ENCODE measurements at places on chromosomes 7 and 10. TPM values are rescaled to one million over a fixed set of nuclear protein-coding genes. Genes with fewer than 3 reads are reported as not detected.

DNA sequence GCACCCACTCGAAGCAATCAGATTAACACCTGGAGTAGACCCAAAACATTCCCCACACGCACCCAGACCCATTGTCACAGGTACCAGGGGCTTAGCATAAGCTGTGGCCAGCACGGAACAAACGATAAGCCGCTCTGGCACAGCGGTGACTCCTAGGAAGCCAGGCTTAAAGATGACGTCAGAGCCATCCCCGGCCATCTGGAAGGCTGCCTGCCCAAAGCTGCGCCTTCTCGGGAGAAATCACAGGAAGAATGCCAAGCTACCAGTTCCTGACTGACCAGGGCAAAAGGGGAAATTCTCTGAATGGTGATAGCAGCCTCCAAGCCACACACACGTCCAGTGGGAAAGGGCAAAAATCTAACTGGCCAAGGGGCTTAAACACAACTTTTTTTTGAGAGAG, 13.0 kb upstream of the WIPI2 start:
- H3K27me3 ChIP-seq, result no peaks in the 10 kb centered on the region
- no peak overlapping the region for H3K27ac ChIP-seq
- H3K4me3 ChIP-seq, result no peak overlapping the region

DNA sequence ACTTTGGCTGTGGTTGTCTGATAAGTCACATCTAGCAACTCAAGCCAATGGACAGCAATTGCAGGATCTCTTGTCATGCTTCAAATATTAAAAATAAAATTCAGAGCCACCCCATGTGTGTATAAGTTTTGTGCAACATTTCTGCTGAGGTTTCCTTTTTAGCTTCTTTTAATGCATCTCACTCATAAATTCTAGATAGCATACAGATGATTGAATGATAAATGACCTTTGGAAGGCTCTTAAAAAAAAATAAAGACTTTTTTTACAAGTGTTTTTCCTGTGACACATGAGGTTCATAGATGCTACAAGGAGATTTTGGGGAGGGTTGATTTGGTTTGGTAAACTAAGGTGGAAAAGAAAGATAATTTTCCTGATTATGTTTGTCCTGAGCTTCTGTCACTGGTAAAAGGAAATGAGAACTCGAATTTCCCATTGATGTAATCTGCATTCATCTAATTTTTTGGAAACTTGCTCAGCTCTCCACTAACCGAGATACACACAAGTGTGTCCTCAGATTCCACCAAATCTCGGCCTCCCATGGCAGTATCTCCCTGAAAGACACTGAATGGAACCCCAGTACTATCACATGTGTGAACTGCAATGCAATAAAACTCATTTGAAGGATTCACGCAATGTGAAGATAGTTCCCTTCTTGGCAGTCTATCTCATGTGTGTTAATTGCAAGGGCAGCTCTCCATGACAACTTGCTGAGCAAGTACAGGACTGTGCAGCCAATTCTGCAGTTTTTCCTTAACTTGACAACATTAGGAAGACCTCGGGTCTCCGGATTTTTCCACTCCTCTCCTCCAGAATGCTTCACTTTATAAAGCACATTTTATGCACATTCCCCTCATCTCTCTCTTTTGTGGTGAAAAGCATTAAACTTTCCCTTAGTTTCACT, 185.4 kb upstream of the PFKP start:
- H3K4me3 ChIP-seq, result peak overlapping the region; percentile 37
- peak; percentile 89 for DNase-seq
- peak overlapping the region; percentile 99 for H3K27ac ChIP-seq

DNA sequence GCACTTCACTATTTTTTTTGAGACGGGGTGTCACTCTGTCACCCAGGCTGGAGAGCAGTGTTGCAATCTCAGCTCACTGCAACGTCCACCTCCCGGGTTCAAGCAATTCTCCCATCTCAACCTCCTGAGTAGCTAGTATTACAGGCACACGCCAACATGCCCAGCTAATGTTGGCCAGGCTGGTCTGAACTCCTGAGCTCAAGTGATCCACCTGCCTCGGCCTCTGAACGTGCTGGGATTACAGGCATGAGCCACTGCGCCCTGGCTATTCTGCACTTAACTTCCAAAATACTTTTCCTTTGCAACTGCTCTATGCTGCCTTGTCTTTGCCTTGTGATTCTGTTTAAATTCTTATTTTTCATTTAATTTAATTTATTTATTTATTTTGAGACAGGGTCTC, 67.0 kb upstream of the ZNF479 start:
- H3K36me3 ChIP-seq, result no peaks in the 10 kb centered on the region
- no peak overlapping the region for H3K4me3 ChIP-seq
- no peak overlapping the region for H3K27ac ChIP-seq
- H3K27me3 ChIP-seq, result no peaks in the 10 kb centered on the region
- H3K4me1 ChIP-seq, result no peaks in the 10 kb centered on the region

DNA sequence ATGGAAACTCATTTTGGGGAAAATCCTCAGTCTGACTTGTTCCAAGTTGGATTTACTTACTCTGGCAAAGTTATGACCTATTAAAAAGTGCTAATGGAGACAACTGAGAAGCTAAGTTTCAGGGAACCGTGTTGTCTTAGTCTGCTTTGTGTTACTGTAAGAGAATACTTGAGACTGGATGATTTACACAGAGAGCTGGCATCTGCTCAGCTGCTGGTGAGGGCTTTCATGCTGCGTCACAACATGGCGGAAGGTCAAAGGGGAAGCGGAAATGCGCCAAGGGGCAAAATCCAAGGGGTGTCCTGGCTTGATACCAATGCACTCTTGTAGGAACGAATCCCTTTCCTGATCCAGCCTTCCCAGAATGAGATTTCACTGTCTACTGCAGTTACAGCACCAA, 46.4 kb downstream of the MTURN start:
- H3K27ac ChIP-seq, result peak overlapping the region; percentile 92
- peaks cover 75% of the 10 kb centered on the region for H3K4me1 ChIP-seq
- DNase-seq, result no peak
- H3K4me3 ChIP-seq, result no peak overlapping the region

- H3K4me3 ChIP-seq, result no peak overlapping the region
- no peaks in the 10 kb centered on the region for H3K4me1 ChIP-seq
- DNase-seq, result no peak
- no peak overlapping the region for H3K27ac ChIP-seq
- no peaks in the 10 kb centered on the region for H3K27me3 ChIP-seq
These were observed 274.3 kb upstream of the PODXL start for GRCh38 chr7:131830681-131831080.

DNA sequence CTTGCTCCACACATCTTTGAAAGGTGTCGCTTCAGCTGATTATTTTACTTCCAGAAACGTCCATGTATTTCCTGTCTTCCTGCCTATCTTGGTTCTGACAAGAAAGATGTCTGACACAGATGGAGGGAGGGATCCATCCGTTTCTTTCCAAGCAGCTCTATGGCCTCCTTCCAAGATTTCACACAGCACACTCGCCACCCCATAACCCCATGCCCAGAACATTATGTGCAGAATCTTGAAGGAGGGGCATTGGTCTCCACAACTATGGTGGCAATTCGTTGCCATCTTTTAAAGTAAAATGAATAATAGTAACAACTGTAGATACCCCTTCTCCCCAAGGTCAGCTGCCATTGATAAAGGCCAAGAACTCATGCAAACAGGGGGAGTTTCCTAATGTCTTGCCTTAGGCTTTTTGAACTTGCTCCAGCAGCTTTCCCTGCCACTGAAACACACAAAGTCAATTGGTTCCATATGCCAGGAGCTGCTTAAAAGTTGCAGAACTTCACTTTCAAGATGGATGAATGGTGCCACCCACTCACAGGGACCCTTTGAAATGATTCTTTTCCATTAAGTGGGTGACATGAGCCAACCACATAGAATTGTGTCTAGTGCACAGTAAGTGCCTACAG, 60.0 kb downstream of the VSTM4 start:
- no peaks in the 10 kb centered on the region for H3K36me3 ChIP-seq
- H3K4me1 ChIP-seq, result peaks cover 5% of the 10 kb centered on the region
- no peak overlapping the region for H3K4me3 ChIP-seq
- H3K27me3 ChIP-seq, result no peaks in the 10 kb centered on the region
- H3K27ac ChIP-seq, result no peak overlapping the region

DNA sequence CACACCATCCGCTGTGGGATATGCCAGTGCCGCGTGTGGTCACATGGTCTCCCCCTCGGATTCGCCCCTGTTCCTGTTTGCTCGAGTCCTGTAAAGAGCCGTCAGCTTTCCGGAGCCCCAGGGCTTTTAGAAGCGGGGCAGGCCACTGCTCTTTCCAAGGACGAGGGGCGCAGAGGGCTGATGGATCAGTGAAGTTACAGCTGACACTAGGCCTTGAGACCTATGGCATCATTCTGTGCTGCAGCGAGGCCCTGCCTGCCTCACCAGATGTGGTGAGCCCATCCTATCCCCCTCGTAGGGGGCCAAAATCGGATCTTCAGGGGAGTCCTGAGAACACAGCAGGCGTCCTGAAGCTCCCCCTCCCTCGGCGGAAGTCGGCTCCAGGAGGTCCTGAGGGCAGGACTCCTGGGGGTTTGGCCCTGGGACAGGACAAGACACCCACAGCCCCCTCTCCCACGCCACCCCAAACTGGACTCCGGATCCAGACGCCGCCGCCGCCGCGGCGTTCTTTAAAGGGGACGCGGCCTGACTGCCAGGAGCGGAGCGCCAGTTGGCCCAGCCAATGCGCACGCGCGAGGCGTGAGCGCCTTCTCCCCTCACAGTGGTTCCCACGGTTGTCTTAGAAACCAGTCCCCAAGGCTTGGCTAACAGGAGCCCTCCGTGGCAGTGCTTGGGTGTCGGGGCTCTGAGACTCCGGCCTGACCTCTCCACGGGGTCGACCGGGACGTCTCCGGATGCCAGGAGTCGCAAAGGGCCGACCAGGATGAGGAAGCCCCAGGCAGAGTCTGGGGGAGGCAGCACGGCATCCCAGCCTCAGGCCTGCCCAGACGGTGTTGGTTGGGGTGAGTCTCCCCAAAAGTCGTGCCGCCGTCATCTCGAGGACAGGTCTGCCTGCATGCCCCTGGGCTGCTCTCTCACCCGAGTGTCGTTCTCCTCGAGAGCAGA, 371.7 kb downstream of the ZNF716 start:
- no peaks in the 10 kb centered on the region for H3K36me3 ChIP-seq
- H3K4me3 ChIP-seq, result no peak overlapping the region
- no peaks in the 10 kb centered on the region for H3K4me1 ChIP-seq
- no peaks in the 10 kb centered on the region for H3K27me3 ChIP-seq

GRCh38 chr10:129832573-129833467, 131.3 kb downstream of the EBF3 start:
- no peaks in the 10 kb centered on the region for H3K27me3 ChIP-seq
- no peak overlapping the region for H3K27ac ChIP-seq
- DNase-seq, result no peak
- H3K4me3 ChIP-seq, result no peak overlapping the region

DNA sequence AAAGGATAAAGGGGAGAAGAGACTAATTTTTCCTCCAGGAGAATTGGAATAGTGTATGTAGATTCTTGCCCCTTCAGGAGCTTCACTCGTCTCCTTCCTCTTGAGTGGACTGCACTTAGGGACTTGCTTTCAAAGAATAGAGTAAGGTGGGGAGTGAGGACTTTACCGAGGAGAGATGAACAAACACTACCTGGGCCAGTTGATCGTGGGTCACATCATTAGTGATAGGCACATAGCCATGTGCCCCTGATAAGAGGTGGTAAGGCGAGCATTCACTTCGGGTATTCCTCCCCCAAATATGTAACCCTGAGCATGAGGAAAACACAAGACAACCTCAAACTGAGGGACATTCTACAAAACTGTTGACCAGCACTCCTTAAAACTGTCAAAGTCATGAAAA, 14.6 kb upstream of the KIFBP start:
- H3K27me3 ChIP-seq, result no peaks in the 10 kb centered on the region
- no peak for DNase-seq
- peaks cover 84% of the 10 kb centered on the region for H3K36me3 ChIP-seq

DNA sequence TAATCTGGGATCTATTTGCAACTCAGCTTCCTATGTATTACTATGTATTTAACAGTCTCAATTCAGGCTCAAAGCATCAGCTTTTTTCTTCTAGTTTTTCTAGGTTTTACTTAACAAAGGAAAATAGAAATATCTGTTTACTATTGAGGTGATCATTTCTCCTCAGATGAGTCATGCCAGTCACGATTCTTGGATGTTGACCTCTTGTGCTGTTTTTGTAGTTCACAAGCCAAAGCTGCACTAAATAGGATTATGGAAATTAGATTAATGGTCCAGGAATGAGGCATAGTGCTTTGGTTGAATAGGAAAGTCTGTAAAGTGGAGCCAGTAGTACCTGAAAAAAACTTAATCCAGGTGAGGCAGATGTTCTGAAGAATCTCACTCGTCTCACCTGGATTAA, 198.3 kb upstream of the KAT6B start:
- H3K4me1 ChIP-seq, result peaks cover 5% of the 10 kb centered on the region
- H3K27ac ChIP-seq, result no peak overlapping the region
- H3K4me3 ChIP-seq, result no peak overlapping the region
- H3K27me3 ChIP-seq, result no peaks in the 10 kb centered on the region
- no peak for DNase-seq
- H3K36me3 ChIP-seq, result 0 out of 2 replicates have a peak, but pooled peaks cover 3% of the 10 kb centered on the region

DNA sequence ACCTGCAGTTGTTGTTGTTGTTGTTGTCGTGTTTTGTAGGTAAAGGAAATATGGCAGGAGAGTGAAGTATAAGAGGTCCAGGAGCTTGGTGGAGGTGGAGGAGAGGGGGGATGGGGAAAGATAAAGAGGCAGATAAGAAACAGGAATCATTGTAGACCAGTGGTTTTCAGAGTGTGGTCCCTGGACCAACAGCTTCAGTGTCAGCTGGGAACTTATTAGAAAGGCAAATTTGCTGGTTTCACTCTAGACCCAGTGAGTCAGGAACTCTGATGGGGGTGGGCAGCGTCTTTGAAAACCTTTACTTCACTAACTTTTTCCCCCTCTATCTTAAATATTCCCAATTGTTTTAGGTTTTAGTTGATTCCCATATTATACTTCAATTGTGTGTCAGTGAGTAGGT, 241.5 kb downstream of the AUTS2 start:
- H3K27me3 ChIP-seq, result no peaks in the 10 kb centered on the region
- peak overlapping the region; percentile 53 for H3K27ac ChIP-seq
- H3K4me1 ChIP-seq, result peaks cover 56% of the 10 kb centered on the region

DNA sequence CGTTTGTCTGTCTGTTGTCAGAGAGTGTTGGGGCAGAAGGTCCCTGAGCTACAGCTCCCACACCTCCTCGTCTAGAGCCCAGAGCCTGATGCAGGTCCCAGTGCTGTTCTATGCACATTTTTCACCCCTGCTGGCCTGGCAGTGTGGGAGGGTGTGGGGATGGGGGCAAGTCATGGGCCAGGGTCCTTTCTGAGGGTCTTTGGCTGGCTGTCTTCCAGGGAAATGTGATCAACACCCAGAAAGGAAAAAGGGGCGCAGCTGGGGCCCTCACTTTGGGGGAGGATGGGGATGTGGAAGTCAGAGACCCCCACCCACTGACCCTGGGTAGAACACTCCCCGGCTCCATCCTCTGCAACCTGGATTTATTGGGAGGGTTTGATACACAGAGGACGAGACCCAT, 50.0 kb upstream of the ZNF716 start:
- no peak for DNase-seq
- H3K27ac ChIP-seq, result no peak overlapping the region
- no peaks in the 10 kb centered on the region for H3K27me3 ChIP-seq
- no peaks in the 10 kb centered on the region for H3K4me1 ChIP-seq
- H3K4me3 ChIP-seq, result no peak overlapping the region

The CACNA2D1 gene
- not detected for total RNA-seq

The BHLHA15 gene
- not detected for total RNA-seq

The ACADSB gene
- total RNA-seq, result 5.8 TPM

The TCAF1 gene
- 1.0 TPM for total RNA-seq
